Activated CD4-positive, alpha-beta T cell treated with anti-CD3 and anti-CD28 coated beads, Interleukin-2, amount 50 U/mL, for 48 hours (primary cell): ENCODE measurements at places on chromosomes 7 and 10.

GRCh38 chr7:32224276-32224675 is 154.1 kb upstream of the PDE1C start:
- no peak for DNase-seq

- DNase-seq = no peak
These were observed 28.6 kb downstream of the KCNH2 start for GRCh38 chr7:150949564-150949963.

DNA sequence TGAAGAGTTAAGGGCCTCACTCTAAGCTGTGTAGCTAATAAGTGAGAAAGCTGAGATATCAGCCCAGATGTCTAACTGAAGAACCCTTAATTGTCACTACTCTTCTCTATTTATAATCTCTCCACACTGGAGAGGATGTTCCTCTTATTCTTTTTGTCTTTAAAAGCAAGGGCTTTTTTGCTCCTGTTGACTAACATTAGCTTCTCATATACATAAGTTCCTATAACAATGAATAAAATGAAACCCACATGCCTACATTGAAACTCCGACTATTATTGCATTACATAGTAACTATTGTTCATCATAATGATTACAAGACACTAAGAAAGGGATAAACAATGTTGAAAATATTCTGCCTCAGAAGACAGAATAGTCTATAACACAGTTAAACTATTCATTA is 67.1 kb downstream of the GNAT3 start:
- DNase-seq = no peak

GRCh38 chr10:70162151-70162891 is 8.0 kb downstream of the SAR1A start:
- DNase-seq = no peak

DNA sequence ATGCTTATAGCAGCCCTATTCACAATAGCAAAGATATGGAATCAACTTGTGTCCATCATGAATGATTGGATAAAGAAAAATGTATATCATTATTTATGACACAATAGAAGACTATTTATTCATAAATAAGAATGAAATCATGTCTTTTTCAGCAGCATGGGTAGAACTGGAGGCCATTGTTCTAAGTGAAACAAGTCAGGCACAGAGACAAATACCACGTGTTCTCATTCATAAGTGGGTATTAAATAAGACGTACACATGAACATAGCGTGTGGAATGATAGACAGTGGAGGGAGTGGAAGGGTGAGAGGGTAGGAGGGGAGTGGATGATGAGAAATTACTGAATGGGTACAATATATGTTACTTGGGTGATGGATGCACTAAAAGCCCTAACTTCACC is 762.4 kb downstream of the REEP3 start:
- DNase-seq = no peak

- DNase-seq = no peak
These were observed 106.3 kb downstream of the HERPUD2 start for GRCh38 chr7:35588647-35589046.

DNA sequence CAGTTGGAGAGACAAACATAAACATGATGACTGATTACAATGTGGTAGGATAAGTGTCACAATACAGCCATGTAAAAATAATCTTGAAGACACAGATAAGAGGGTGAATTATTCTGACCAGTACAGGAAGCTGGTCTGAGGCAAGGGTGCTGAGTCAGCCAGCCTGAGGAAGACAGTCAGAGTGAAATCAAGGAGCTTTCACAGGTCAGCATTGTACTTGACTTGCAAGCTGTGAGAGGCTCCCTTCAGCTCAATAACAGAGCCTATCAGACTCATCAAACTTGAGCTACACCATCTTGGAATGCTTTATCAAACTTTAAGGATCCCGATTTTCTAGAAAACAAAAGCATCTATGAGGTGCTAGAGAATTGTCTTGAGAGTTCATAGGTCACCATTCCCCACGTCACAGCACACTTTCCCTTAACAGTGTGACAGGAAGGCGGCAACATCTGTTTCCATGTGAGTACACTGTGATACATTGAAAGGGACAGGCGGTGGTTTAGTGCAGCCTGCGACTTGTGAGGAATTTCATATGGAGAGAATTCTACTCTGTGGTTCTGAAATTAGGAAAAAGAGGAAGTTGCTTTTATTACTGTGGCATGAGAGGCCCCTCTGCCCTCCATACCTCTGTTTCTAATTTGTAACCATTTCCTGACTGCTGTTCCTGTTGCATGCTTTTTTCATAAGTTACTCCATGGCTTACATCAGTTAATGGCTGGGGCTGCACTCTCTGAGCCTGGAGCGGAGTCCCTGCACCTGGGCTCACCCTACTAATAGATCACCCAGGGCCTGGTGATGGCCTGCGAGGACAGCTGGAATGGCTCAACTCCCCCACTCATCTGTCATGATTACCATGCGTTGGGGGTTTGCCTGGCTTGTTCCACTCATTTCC is 417.1 kb downstream of the SUGCT start:
- DNase-seq = no peak

DNA sequence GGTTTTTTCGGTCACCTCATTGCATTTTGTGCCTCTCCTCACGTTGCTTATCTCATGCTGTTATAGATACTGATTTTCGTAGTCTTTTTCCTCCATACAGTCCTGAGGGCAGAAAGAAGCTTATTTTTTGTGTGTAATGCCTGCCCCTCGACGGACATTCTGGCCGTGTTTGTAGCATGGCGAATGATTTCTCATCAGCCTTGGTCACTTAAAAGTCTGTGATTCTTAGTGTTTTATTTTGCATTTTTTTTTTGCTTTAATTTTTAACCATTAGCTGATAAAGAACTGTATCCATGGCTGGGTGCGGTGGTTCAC is 469 bp upstream of the NOC3L start:
- DNase-seq = no peak

GRCh38 chr7:109893231-109893630 is 1197.7 kb upstream of the LRRN3 start:
- DNase-seq = no peak
